Activated CD4-positive, alpha-beta T cell treated with anti-CD3 and anti-CD28 coated beads, Interleukin-2, amount 10 ng/mL, durations not matched to agents 7 days and 5 days (primary cell): ENCODE measurements at places on chromosomes 11 and 22. TPM values are rescaled to one million over a fixed set of nuclear protein-coding genes. Genes with fewer than 3 reads are reported as not detected.
A peak's percentile ranks its signal among the peaks of the same experiment; 100 is the strongest.

GRCh38 chr11:5605849-5606248, 9.4 kb downstream of the TRIM6 start:
- DNase-seq = no peak

GRCh38 chr11:66768818-66769217, 39.8 kb upstream of the SPTBN2 start:
- DNase-seq = no peak

GRCh38 chr11:62923601-62924411, 2.6 kb upstream of the CHRM1 start:
- DNase-seq = peak; percentile 27

DNA sequence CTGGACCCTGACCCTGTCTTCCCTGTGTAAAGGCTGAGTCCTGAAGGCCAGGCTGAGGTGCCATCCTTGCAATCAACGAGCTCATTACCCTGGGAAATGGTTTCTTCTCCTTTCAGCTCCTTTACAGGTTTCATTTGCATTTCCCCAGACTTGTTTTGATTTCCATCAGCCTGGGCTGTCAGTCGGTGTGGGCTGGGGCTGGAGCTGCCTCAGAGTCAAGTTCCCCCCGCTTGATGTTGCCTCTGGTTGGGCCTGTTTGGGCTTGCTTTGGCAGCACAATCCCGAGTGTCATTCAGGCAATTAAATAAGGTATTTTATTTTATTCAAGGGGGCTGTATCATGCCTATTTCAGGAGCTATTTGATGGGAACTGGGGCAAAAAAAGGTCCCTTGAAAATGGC, 424.9 kb downstream of the INSC start:
- DNase-seq = no peak

DNA sequence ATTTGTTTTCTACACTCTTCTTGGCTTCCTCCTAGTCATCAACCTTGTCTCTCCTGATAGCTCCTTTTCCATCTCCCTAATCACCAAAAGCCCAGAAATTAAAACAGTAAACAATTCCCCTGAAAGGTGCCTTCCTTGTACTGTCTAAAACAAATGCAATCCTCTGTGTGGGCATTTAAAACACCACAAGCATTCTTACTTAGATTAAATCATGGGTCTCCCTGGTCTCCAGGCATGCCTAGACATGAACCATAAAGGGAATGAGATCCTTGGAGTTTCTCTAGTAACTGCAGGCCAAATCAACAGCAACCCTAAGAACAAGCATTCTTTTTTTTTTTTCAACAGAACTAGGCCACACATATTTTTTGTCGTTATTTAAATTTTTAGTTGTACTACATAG, 1.9 kb downstream of the BTG4 start:
- DNase-seq = no peak

DNA sequence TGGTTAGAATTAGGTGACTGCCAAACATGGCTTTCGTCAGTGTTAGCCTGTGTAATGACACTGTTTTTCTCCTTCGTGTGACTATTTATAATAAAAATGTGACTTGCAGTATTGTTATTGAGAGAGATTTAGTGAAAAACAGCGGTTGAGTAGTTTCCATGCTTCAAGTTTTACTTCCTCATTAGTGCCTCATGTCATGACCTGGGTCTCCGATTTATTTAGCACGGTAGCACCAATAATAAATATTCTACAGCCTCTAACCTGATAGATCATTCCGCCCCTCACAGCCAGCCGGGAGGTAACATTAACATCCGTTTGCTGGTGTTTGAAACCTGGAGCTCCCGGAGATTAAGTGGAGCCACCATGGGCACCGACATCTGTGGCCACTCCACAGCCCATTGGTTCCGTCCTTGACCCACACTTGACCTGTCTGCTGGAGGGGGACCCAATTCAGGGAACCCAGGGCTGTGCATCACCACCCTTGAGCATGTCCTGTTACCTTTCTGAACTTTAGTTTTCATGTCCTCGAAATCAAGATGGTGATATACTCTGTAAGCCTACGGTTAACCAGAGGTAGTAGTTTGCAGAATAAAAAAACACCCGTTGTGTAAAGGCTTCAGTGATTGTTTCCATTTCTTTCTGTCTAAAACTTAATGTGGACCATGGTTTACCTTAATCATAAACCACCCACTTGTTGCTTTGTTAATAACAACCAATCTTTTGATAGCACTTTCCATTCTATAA, 104.1 kb downstream of the ATXN10 start:
- DNase-seq = no peak

- no peak for DNase-seq
Measured at GRCh38 chr11:120173807-120174206, 35.9 kb upstream of the TRIM29 start.

- no peak for DNase-seq
Measured at GRCh38 chr11:119742263-119742861, 13.4 kb upstream of the NECTIN1 start.

- no peak for DNase-seq
Measured at GRCh38 chr11:130825983-130826382, 90.3 kb downstream of the SNX19 start.

DNA sequence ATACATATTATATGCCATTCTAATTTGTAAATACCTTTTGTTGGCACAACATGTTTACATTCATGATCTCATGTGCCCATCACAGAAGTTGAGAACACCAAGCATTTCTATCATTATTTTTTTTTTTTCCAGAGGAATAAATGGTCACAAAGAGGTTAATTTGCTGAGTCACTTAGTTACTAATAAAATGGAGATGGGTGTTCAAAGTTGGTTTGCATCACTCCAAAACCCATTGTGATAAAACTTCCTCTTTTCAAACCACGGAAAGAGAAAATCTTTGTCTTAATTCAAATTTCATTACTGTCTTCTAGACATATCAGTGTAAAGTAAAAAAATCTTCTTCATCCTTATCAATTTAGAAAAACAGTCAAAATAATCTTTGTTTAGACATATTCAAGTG, 636.8 kb upstream of the CCDC179 start:
- no peak for DNase-seq

DNA sequence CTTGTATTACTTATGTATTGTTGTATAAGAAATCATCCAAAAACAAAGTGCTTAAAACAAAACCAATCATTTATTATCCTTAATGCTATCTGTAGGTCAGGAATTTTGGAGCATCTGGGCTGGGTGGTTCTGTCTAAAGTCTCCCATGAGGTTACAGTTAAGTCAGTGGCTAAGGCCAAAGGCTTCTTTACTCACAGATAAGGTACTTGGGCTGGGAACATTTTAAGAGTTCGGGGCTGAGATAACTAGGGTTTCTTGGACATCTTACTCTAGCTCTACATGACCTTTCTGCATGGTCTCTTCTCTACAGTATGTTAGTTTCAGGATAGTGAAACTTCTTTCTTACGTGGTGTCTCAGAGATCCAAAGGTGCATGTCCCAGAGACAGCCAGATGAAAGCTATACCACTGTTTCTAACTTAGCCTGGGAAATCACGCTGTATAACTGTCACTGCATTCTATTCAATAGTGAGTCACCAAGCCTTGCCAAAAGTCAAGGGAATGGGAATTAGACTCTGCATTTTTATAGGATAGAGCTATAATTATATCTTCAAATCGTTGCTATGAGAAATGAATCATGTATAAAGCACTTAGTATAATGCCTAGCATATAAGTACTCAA, 29.6 kb downstream of the SOX6 start:
- no peak for DNase-seq

- DNase-seq = no peak
Measured at GRCh38 chr11:26199331-26200095, 132.4 kb upstream of the ANO3 start.

DNA sequence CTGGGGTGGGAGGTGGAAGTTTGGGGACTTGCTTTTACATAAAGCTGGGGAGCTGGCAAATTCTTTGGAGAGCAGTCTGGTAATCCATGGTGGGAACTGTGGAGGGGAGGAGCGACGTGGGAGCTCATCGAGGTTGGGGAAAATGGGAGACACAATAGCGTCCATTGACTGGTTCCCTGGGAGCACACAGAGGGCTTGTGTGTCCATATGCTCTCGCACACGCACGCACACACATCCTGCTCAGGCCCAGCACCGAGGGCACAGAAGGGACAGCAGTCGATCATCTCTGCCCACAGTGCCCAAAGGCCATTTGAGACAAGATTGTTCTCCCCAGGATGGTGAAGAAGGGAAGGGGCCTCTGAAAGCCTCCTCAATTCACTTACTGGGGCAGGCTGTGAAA, 53.7 kb downstream of the FBXO7 start:
- DNase-seq = no peak

GRCh38 chr22:49119551-49119952, 708.1 kb downstream of the BRD1 start:
- no peak for DNase-seq

The FOSL1 gene
- 2.0 TPM for total RNA-seq

The ZDHHC24 gene
- total RNA-seq = 16.8 TPM

The ART1 gene
- total RNA-seq = not detected

The ANKK1 gene
- not detected for total RNA-seq

The F2 gene
- not detected for total RNA-seq

The CDC45 gene
- total RNA-seq = 65.7 TPM

The IL17REL gene
- total RNA-seq = not detected

The OR8D1 gene
- not detected for total RNA-seq
